ENCODE measurements at places on chromosomes 1 and 21. TPM values are rescaled to one million over a fixed set of nuclear protein-coding genes. Genes with fewer than 3 reads are reported as not detected.
A peak's percentile ranks its signal among the peaks of the same experiment; 100 is the strongest.

- DNase-seq, result no peak
These were observed 126.9 kb downstream of the SETD4 start for GRCh38 chr21:35933466-35933865.

GRCh38 chr1:215405211-215405610 lies 161.9 kb upstream of the KCTD3 start:
- DNase-seq, result no peak

GRCh38 chr1:2242814-2243725 lies 15.0 kb downstream of the SKI start:
- no peak for DNase-seq

DNA sequence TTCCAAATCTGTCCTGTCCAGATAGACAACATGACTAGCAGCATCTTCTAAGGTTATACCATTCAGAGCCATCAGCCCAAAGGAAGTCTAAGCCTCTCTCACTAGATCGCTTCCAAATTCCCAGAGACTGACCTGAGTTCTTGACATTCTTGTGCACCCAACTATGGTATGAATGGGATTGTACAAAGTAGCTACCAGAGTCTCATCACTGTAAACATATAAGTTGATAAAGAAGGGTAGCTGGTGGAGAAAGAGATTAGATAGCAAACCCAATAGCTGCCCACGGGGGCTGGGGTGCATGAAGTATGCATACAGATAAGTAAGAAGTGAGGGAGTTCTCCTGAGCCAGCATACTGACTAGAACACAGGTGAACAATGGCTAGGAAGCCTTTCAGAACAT lies 180.0 kb downstream of the PLPP3 start:
- DNase-seq, result no peak

- peak; percentile 85 for DNase-seq
These were observed 2.0 kb upstream of the LIN28A start for GRCh38 chr1:26408604-26409003.

DNA sequence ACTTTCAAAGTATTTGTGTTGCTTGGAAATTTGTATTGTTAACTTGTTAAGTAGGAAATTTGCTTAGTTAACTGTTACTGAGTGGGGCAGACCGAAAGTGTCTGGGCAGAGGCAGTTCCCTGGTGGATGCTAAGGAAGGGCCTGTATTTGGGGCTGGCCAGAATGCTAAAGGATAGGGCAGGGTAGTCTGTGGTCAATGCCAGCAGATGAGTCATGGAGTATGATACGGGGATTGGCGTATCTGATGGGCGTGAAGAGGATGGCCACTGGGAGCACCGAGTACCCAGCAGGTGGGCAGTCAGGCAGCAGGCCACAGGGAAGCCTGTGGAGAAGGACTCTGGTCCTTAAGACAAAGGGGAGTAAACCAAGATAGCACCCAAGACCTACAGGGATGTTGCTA lies 46.6 kb upstream of the SCAF4 start:
- no peak for DNase-seq

Gene KPRP
- polyA plus RNA-seq, result not detected
